Activated T-helper 9 cell treated with anti-CD3 and anti-CD28 coated beads, Interleukin-2, amount 50 U/mL, for 16 hours (primary cell): ENCODE measurements at places on chromosomes 4 and X.
A peak's percentile ranks its signal among the peaks of the same experiment; 100 is the strongest.

- DNase-seq, result no peak
Measured at GRCh38 chr4:189162888-189163287, 777.8 kb upstream of the FRG1 start.

GRCh38 chr4:56320293-56320692 is 67.0 kb downstream of the AASDH start:
- no peak for DNase-seq

DNA sequence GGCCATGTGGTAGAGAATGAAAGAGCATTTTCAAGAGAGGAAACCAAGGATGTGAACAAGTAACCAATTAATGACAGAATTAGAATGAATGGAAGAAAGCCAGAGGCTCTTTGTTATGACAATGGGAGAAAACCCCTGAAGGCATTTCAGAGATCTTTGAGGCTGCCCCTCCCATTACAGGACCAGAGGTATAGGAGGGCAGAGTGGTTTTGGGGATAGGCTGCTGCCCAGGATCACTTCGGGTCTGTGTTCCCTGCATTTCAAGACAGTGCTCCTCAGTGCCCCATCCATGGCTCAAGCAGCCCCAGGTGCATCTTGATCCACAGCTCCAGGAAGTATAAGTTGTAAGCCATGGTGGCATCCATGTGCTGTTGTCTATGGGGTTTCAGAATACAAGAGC is 124.0 kb upstream of the HPF1 start:
- DNase-seq, result no peak

DNA sequence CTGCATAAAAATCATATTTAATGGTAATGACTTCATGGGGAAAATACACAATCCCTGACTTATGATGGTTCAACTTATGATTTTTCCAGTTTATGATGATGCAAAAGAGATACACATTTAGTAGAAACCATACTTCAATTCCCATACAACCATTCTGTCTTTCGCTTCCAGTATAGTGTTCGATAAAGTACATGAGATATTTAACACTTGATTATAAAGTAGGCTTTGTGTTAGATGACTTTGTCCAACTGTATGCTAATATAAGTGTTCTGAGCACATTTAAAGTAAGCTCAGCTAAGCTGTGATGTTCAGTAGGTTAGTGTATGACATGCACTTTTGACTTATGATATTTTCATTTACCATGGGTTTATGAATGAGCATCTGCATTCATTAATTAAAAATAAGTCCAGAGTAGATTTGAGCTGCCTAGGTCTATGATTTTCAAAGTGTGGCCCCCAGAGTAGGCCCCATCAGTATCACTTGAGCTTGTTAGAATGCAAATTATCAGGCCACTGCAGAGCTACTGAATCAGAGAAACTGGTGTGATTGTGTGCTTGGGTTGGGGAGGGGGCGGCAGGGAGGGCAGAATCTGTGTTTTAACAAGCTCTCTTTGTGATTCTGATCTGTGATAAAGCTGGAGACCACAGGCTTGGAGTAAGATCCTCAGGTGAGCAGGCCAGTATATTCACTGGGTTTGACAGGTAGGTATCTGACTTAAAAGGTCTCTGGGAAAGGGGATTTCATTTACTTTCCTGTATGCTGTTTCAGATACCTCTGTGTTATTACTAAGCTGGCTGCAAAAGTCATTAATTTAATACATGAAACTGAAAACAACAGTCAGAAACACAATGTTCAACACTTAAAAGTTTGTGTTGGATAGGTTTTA is 8.4 kb downstream of the ATP10D start:
- DNase-seq, result no peak

DNA sequence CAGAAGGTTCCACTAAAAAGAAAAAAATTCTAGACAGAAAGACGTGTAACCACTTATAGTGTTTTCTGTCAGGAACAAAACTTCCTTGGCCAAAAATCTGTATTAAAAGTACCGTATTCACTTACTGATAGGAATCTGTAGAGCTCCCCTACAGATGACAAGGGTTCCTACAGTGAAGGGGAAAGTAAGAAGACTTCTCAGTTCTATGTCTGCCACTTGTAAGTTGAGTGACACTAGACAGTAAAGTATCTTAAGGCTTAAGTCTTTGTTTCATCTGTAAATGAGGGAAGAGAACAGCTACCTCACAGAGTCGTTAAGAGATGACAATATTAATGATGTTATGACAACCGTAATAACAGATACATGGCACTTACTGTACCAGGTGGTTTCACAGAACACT is 3.3 kb downstream of the COQ2 start:
- DNase-seq, result no peak

DNA sequence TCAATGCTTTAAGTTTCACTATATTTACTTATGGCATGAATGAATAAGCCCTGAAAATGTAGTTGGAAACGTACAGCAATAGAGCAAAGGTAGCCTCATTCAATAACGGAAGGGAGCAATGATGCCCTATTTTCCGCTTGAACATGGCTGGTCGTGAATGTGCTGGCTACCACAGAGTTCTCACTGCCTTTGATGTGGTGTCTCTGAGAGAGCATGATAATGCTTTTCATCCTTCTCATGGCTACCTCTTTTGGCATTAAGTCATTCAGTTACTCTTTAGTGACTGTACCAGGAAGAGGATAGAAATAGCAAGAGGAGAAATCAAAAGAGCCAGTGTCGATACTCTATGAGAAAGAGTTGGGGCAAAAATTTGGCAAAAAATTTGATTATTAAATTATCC is 308.0 kb downstream of the PPP3CA start:
- DNase-seq, result peak; percentile 42

DNA sequence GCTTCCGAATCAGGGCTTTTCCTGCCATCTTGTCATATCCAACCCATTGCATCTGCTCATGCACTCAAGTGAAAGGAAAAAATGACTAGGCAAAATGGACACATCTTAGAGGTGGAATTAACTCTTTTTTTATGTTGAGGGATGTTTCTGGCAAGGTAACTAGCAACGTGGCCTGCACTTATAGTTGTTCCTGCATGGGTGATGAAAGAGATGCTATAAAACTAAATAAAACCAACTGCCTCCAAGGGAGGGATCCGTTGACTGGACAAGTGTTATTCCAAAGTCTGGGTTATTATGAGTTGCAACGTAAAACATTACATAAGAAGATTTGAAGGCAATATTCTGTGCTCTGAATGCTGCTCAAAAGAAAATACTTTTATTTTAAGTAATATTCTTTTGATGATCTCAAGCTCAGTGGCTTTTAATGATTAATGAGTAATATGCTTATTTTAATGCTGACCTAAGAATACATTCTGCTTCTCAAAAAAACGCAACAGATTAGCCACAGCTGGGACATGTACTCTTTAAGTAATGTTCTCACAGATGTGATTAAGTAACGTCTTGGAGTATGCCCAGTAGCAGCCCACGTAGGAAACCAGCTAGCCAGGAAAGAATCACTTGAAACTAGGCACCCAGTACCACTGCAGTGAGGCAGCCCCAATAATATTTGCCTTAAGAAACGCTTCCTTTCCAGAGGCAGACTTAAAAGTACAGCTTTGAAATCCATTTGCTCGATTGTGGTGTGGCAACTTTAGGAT is 27.4 kb downstream of the KLF3 start:
- DNase-seq, result no peak

DNA sequence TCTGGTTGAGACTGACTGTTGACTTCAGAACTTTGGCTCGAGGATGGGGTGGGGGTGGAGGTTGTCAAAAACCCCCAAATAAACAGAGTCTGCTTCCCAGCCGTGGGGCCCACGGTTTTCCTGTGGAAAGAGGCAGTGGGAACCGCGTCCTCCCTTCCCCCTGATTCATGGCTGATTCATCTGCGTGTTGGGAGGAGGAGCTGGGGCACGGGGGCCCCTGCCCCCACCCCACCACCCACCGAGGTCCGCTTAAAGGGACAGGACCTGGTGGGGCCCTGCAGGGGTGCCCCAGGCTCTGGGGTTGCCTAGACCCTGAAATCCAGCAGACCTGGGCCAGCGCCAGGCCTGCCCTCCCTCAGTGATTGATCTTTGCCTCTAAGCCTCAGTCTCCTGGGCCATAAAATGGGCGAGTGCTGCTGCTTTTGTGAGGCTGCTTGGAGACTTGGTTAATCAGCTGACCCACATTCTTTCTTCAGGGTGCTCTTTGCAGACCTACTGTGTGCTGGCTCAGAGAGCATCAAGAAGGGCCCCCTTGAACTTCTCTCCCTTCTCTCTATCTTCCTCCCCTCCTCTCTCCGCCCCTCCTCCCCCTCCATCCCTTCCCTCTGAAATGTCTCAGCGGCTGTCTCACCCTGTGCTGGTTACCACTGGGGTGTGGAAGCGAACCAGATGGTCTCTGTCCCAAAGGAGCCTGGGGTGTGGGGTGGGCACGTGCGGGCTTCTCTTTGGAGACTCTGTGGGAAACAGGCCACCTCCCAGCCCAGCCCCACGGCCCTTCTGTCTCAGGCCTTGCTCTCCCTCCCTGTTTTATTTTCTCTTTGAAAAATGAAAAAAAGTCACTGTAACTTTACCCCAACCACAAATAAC is 9.1 kb downstream of the HTRA3 start:
- DNase-seq, result no peak

- DNase-seq, result no peak
Measured at GRCh38 chr4:156873799-156874198, 97.8 kb downstream of the PDGFC start.

- no peak for DNase-seq
Measured at GRCh38 chr4:183014361-183015084, 84.5 kb upstream of the WWC2 start.

DNA sequence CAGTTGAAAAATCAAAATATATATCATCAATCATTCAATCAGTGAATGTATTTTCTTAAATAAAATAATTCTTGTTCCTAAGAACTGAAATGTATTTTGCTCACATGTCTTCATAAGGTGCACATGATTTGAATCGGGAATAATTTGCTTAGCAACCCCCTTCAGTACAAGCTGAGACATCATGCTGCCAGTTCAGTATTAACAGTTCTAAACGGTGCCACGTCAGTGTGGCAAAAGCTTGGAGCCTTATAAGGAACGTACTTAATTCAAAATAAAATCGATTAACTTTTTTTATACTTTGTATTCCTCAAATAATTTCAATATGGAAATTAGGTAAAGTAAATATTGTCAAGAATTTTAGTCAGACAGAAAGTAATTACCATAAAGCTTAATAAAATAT is 287.9 kb downstream of the CCSER1 start:
- no peak for DNase-seq

- DNase-seq, result no peak
Measured at GRCh38 chrX:12895866-12896265, 10.6 kb upstream of the TLR8 start.

GRCh38 chr4:120874792-120875774 is 47.4 kb downstream of the PRDM5 start:
- DNase-seq, result no peak

DNA sequence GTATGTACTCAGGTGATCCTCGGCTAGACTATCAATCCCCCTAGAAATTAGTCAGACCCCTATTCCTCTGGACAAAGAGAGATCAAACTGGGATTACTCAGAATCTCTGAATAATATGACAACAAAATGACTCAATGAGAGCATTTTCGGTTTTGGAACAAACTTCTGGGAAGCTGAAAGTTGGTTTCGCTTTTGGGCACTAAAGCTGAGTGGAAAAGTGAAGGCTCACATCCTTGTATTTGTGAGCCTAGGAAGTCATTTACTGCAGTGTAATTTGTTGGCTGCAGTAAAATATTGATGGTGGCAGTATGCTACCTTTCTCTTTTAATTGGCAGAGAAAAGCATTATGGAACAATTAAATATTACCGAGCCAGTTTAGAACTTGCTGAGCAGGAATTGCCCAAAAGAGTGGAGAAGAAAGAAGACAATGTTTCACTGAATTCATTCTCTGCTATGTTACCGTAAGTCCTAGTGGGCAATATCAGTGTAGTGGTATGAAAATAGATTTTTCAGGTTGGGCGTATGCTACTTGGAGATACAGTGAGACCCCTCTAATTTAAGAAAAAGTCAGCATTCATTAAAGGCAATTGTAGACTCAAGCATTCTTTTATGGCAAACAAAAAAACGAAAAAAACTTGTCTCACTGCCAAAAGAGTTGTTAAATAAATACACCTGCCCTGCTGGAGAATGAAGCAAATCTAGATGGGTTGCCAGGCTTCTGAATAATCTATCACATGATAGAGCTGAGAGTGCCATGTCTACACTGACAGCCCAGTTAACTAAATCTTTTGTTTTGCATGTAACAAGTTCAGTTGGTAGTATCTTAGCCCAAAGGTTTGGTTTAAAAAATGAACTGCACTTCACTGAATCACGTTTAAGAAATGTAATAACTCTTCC is 69.6 kb downstream of the AGTR2 start:
- no peak for DNase-seq

DNA sequence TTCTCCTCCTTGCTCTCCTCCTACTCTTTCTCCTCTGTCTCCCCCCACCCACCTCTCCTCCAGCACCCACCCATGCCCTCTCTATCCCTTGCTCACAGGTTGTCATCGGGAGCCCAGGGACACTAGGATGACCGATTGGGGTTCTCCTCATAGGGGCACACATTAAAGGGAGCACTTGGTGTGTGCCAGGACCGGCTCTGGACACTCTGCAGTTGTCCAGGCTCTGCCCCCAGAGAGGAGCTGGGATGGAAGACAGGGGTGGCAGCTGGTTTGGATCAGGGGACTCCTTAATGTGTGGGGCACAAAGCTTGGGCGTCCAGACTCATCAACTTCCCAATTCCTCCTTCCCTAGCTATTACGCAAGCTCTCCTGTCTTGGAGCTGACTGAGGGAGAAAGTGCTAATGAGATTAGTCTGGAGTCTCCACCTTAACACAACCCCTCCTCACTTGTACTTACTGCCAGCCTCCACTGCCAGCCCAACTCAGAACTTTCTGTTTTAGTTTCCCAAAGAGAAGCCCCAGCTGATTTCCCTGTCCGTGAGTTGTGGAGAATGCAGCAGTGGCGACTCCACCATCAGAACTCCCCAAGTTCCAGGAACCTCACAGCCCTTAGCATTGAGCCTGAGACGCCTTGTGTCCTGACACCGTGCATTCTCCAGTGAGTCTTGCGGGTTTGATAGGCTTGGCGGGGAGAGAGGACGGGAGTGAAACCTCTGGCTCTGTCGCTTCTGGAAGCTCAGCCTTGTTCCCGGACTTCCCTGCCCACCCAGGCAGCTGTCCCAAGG is 52.2 kb downstream of the CXorf49B start:
- no peak for DNase-seq

- no peak for DNase-seq
Measured at GRCh38 chr4:121686255-121686654, 10.5 kb downstream of the ANXA5 start.

GRCh38 chrX:119398974-119399771 is at the start of gene SLC25A43:
Gene SLC25A43 (plus strand): TSS chrX:119399336. CDS start chrX:119399404, 68 bp downstream.
- DNase-seq, result peak; percentile 6

- DNase-seq, result no peak
Measured at GRCh38 chr4:186935901-186936300, 212.2 kb upstream of the FAT1 start.
